Occipital lobe (tissue), 3 donors: ENCODE measurements at places on chromosomes 6 and 20.

- DNase-seq = no peak
Measured at GRCh38 chr6:127581576-127581975, 4.6 kb downstream of the C6orf58 start.

GRCh38 chr6:143099647-143100046, 39.0 kb downstream of the AIG1 start:
- no peak for DNase-seq

- no peak for DNase-seq
Measured at GRCh38 chr20:11957911-11958310, 40.2 kb downstream of the BTBD3 start.

DNA sequence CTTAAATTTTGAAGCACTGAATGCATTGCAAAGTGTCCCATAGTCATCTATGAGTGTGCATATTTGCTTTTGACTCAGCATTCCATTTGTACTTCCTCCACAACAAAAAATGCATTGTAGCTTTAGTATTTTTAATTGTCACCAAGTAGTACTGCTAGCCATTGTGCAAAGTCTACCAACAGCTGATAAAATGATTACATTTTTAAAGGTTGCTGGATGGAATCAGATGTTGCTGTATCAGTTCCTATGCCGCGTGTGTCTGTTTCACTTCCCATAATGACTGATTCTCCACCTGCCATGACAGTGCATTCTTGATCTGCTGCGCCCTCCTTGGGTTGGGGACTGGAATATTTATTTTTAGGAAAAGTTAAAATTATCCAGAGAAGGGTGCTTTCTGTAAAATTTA, 41.2 kb downstream of the SLX4IP start:
- DNase-seq = no peak

GRCh38 chr20:14991023-14991422, 653.6 kb upstream of the FLRT3 start:
- no peak for DNase-seq

GRCh38 chr6:18973251-18973650, 586.1 kb downstream of the RNF144B start:
- DNase-seq = no peak
